PC-3 (cell line): ENCODE measurements at places on chromosomes 5 and 9. TPM values are rescaled to one million over a fixed set of nuclear protein-coding genes. Genes with fewer than 3 reads are reported as not detected.

The NSG2 gene
- total RNA-seq = 0.07 TPM in 1 of 2 replicates, not detected in the other

DNA sequence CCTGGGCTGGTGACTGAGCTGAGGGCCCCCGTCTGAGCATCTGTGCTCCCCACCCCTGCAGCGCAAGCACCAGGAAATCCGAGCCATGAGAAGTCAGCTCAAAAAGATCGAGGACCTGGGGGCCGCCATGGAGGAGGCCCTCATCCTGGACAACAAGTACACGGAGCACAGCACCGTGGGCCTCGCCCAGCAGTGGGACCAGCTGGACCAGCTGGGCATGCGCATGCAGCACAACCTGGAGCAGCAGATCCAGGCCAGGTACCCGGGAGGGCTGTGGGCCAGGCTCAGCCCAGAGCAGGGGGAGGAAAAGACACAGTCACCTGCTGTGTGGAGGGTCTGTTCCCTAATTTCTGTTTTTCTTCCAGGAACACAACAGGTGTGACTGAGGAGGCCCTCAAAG is 24.6 kb downstream of the DYNC2I2 start:
- no peak for DNase-seq

DNA sequence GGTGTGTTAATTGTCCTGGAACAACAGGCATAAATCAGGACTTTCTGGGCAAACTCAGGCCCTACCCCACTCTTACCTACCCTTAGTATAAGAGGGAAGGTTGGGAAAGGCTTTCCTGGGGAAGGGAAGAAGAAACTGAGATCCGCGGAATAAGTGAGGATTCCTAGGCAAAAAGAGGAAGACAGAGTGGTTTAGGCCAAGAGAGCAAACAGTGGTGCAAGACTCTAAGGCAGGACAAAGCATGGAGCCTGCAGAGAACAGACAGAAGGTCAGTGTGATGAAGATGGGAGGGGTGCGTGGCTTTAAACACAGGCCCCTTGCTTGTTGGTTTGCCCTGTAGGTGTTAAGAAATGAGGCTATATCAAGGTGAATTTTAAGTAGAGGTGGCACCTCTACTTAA is 69.4 kb downstream of the TMC1 start:
- no peak for DNase-seq

The TAF11L5 gene
- not detected in 2 replicates for total RNA-seq

The TXNDC8 gene
- not detected in 2 replicates for total RNA-seq

The LAMC3 gene
- total RNA-seq = 4.6 and 6.0 TPM in 2 replicates

DNA sequence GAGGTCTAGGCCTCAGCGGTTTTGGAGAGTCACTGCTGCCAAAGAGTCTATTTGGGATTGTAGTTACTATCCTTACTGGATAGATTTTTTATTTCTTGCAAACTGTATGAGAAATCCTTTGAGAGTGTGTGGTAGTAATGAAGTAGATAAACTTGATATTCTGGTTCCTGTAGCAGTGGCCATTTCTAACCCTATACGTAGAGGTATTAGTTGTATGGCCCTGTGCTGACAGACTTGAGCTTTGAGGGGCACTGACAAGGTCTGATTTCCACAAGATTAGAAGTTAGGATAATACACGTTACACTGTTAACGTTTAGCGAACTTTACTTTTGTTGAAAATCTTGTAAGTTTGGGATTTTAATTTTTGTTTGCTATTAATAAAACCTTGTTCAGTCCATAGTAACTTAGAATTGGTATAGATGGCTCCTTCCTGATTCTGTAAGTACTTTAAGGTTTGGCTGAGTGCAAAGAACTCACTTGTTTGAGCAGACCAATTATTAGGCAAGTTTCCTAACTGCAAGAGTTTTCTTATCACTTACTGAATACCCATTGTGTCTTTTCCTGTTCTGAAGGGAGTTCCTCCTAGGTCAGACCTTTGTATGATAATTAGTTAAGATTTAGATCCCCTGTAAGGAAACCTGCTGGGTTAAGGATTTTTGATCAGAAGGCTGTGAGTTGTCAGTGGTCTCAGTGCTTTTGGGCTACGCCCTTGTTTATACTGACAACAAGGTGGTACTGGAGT is 31.4 kb downstream of the GCNT1 start:
- DNase-seq = no peak

DNA sequence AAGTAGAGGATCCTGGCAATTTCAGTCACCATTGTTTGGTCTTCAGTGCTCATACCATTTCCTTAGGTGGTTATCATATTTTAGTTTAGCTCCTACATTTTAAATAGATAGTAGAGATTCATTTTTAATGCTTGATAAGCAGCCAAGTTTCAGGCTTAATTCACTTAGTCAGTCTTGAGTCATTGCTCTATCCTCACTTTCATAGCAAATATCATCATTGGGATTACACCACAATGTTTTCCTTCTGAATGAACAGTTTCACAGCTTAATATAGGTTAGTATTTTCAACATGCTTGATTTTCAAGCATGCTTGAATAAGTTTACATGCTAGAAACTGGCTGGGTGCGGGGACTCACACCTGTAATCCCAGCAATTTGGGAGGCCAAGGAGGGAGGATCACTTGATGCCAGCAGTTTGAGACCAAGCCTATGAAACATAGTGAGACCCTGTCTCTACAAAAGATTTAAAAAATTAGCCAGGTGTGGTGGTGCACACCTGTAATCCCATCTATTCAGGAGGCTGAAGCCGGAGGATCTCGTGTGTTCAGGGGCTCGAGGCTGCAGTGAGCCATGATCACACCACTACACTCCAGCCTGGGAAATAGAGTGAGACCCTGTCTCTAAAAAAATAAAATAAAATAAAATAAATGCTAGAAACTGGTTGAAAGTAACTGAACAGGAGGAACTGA is 339.9 kb downstream of the ADGRV1 start:
- DNase-seq = peak; percentile 89

- DNase-seq = no peak
Measured at GRCh38 chr9:97697837-97698236, 697 bp upstream of the XPA start.

GRCh38 chr5:109695005-109695926 is 5.5 kb downstream of the MAN2A1 start:
- DNase-seq = no peak

- no peak for DNase-seq
Measured at GRCh38 chr5:139278540-139279274, 14.8 kb upstream of the MATR3 start.

GRCh38 chr5:163106098-163106497 is 331.3 kb upstream of the CCNG1 start:
- DNase-seq = peak; percentile 19

The ZNF483 gene
- 3.0 and 3.9 TPM in 2 replicates for total RNA-seq

DNA sequence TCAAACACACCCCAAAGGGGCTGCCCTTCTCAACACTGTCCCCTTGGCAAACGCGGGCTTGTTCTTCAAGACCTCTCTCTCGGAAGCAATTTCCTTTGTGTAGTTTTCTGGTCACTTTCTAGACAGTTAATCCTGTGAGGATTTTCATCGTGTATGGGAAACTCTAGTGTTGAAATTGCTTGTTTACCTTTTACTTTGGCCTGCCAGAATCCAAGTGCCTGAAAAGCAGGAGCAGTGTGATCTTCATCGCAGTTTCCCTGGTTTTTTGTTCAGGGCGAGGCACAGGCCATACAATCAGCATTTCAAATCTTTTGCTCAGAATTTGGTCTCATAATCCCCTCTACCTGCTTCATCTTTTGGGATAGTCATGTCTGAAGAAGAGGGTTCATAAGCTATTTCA is 115.7 kb upstream of the C9orf72 start:
- no peak for DNase-seq

The PAPPA gene
- total RNA-seq = not detected in 2 replicates

The PAIP1 gene
- total RNA-seq = 117 and 142 TPM in 2 replicates

The ANKRD34B gene
- total RNA-seq = not detected in 2 replicates

DNA sequence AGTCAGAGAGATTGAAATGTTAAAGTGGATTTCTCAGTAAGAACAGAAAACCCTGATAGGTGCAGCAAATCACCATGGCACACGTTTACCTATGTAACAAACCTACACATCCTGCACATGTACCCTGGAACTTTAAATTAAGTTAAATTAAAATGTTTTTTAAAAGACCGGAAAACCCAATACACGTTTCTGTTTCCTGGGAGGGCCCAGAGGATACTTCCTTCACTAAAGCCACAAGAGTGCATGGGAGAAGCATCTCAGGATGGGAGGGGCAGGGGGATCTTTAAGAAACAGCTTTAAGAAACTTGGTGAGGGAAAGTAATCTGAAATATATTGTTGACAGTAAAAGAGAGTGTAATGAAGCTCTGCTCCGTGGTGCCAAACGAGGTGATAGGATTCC is 164.7 kb upstream of the PTGER4 start:
- DNase-seq = no peak

The CCNI2 gene
- total RNA-seq = not detected in 2 replicates
